Activated T-cell treated with anti-CD3 and anti-CD28 coated beads, Interleukin-2, amount 50 U/mL, for 48 hours (primary cell): ENCODE measurements at places on chromosomes 11 and 22.

- no peak for DNase-seq
These were observed 77.2 kb downstream of the STIM1 start for GRCh38 chr11:3932698-3933097.

- no peak for DNase-seq
These were observed 65.2 kb downstream of the MTNR1B start for GRCh38 chr11:93034723-93035039.

DNA sequence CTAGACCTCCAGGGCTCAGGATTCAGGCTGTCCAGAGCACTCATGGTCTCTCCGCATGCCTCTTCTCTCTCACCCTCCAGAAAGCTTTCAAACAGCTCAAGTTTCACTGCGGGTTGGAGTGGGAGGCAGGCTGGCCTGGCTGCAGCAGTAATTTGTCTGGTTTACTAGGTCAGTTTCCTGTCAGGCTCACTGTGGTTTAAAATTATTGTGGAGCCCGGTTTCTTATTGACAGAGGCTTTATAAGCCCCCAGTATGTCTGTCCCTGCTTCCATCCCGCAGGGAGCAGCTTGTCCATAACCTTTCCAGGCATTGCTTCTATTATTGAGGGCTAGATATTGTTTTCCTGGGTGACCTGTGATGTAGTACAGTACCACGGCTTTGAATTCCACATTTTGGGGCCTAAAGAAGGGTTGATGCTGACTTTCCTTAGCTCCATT, 235.3 kb upstream of the SORL1-AS1 start:
- DNase-seq, result no peak

DNA sequence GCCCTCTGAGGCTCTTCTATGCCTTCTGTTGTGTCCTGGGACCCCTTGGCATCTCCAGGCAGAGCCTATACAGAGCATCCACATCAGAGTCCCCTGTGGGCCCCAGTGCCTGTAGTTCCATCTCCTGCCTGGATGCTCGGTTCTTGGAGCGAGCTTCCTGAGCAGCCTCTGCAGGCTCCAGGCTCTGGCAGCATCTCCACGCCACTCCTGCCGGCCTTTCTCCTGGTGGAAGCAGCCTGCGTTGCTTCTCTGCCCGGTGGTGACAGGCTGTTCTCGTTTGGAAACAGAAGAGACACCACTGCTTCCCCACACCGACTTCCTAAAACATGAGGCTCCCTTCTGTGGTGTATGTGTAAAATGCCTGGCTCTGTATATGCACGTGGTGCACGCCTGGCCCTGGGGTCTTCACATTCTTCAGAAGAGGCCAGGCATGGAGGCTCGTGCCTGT, 52.8 kb downstream of the BCR start:
- DNase-seq, result no peak

- no peak for DNase-seq
These were observed 10.0 kb downstream of the DTX4 start for GRCh38 chr11:59181746-59182456.

DNA sequence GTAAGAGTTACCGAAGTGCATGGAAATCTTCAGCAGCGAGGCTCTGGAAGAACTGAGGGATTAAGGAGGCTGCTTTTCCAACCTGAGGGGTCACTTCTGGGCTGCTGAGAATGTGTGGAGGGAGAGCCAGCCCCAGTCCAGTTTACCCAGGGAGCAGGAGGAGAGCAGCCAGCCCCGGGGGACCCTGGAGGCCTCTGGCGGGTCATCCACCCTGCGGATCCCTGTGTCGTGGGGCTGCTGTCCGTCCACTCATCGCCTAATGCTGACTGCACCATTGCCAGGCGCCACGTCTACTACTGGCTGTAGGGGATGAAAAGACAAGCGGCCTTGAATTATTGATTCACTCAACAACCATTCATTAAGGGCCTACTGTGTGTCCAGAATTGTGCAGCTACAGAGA, 228.7 kb upstream of the TBCEL start:
- no peak for DNase-seq

DNA sequence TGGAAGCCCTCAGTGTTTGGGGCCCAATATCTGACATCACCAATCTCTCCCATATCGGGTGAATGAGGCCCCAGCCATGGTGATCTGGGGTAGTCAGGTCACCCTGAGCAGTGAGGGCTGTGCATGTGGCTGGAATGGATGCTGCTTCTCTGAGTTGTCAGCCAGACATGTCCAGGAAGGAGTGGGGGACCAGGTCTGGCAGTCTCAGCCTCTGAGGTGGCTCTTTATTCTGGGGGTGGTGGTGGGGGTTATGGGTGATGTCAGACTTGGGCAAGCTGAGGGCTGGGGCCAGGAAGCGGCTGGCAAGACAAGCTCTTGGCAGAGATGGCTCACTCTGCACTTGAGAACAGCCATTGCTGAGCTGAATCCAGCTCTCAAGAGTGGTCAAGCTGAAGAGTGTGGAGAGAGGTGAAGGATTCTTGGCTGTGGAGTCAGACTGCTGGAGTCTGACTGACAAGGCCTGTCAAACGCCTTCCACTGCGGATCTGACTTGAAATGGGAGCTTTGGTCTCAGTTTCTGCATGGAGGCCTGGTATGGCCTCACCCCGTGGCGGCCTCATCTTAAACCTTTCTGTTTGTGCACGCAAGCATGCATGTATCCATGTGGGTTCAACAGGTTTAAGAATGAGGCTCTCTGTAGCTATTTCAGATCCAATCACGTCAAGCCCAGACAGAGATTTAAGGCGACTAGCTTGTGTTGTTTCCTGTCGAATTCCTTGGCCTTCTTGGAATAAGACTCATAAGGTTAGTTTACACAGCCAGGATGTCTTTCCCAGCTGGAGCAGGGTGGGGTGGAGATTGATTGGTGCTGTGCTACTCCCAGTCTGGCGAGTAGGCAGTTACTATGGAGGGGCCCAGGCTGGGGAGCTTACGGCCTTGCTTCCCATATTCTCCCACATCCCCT, 83.9 kb upstream of the TIMP3 start:
- no peak for DNase-seq

GRCh38 chr22:37794376-37794775, 13.4 kb upstream of the GCAT start:
- no peak for DNase-seq

DNA sequence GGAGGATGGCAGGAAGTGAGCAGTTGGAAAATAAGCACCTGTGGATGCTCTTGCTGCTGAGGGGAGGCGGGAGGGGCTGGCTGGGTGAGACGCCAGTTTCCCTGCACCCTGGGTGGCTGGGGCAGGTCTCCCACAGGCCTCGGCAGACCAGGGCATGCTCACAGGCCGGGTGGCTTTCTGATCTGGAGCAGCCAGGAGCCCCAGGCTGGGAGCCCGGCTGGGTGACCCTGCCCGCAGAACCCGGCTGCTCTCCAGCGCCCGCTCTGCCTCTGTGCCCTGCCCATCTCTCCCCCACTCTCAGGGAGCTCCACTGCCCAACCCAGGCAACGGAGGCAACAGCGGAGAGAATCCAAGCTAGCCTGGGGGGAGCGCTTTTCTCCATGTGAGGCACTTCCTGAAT, 24.6 kb downstream of the DCPS start:
- no peak for DNase-seq

GRCh38 chr11:66676282-66676919, 1.3 kb downstream of the RBM4B start:
- DNase-seq, result no peak

- no peak for DNase-seq
These were observed 46.6 kb upstream of the LRRC55 start for GRCh38 chr11:57135020-57135751.

DNA sequence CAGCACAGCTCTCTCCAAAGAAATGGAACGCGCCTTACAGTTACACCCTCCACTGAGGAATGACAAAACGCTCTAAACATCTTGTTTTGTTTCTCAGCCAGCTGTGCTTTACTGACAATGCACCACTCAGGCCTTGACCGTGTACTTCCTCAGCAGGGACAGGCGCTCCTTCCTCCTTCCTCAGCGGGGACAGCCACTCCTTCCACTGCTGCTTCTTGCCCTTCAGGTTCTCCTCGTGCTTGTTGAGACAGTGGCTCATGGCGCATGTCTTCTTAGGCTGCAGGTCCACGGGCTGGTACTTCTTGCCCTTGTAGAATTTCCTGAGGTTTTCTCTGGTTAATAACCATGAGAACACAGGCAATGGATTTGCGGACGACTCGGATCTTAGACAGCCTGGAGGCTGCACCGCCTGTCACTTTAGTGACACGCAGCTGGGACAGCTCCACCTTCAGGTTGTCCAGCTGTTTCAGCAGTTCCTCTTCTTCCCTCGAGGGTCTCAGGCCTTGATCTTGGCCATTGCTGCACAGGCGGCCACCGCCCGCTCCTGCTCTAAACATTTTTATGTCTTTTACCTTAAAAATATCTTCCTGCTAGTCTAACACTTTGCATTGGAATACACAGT, 613.8 kb downstream of the BRD1 start:
- DNase-seq, result no peak

GRCh38 chr11:129385801-129386200, 10.2 kb downstream of the BARX2 start:
- DNase-seq, result no peak

DNA sequence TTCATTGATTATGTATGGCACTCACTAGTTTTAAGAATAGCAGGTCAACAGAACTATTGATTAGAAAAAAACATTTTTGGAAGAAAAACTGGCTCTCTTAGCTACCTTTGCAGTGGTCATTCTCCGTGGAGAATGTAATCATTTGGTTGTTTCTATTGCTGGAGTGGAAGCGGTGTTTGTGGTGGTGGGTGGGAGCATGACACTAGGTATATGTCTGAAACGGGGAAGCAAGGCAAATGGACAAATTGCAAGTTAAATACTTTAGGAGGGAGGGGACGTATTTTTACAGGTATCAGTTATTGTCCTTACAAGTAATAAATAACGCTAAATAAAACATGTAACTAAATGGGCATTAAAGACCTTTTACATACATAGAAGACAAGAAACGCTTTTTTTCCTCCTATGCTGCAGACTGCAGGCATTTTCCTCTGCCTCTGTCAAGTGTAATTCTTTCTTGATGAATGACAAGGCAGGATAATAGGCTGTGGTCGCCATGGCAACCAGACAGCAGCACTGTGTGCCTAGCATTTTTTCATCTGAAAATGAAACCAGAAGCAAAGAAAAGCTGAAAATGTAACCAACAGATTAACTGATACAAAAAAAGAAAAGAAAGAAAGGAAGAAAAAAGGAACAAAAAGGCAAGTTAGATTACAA, 46.2 kb downstream of the BLID start:
- DNase-seq, result no peak
